ENCODE measurements at places on chromosomes 16 and 17. TPM values are rescaled to one million over a fixed set of nuclear protein-coding genes. Genes with fewer than 3 reads are reported as not detected.

DNA sequence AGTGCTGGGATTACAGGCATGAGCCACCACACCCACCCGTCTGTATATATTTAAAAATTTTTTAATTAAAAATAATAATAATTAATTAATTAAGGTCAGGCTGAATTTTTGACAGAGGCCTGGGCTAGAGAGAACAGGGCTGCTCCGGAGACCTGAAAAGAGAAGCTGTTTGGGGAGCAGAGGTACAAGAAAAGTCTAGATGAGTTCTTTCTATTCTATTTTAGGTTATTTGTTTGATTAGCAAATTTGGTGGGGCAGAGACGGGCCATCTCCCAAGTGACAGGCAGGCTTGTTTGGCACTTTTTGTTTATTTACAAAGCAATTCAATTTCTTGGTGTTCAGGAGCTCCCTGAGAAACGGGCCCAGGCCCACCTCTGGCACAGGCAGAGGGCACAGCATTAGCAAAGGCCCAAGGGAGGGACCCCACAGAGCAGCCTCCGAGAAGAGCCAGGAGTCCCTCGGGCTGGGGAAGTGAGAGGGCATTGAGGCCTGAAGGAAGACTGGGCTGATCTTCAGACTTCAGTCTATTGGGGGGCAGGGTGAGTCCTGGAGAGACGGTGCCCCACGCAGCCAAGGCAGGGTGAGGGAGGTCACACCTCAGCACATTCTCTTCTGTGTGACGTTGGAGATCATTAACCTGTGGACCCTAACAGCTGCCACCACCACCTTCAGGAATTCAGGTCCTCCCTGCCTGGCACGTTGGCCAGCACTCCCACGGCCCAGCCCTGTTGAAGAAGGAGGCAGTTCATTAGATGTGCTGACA is 10.8 kb upstream of the RIPOR1 start:
- no peak overlapping the region for H3K4me3 ChIP-seq
- DNase-seq: no peak
- H3K27me3 ChIP-seq: no peaks in the 10 kb centered on the region
- H3K36me3 ChIP-seq: no peaks in the 10 kb centered on the region
- H3K4me1 ChIP-seq: peaks cover 41% of the 10 kb centered on the region
- H3K27ac ChIP-seq: no peak overlapping the region

DNA sequence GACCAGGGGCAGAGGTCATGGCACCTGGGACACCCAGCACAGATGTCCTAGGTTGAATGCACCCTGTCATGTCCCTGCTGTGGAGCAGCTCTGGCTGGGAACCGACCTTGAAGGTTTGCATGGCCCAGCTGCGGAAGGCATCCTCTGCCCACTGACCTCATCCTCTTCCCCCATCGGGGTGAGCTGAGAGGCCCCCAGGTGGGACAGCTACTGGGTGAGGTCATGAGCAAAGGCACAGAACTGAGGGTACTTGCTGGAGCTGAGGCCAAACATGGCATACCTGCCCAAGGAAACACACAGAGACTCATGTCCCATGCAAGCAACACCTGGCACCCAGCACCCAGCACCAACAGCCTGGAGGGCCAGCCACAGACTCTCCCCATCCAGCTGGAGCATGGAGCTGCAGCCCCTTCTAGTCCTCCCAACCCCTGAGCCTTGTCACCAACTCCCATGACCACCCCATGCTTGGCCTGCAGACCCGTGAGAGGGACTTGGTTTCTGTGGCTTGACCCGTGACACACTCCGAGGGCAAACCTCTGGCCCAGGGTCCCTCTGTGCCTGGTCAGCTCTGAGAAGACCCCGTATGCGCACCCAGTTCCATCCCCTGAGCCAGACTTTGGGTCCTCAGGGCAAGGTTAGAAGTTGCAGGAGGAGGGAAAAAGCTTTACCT is 33.1 kb downstream of the LGALS9 start:
- H3K27me3 ChIP-seq: no peaks in the 10 kb centered on the region
- DNase-seq: no peak
- H3K27ac ChIP-seq: no peak overlapping the region
- H3K36me3 ChIP-seq: no peaks in the 10 kb centered on the region
- no peaks in the 10 kb centered on the region for H3K4me1 ChIP-seq

GRCh38 chr17:36717088-36717487 is 115.7 kb downstream of the MRM1 start:
- H3K27me3 ChIP-seq: peaks cover 10% of the 10 kb centered on the region
- no peak overlapping the region for H3K4me3 ChIP-seq
- H3K4me1 ChIP-seq: peaks cover 13% of the 10 kb centered on the region
- DNase-seq: no peak
- H3K36me3 ChIP-seq: no peaks in the 10 kb centered on the region

DNA sequence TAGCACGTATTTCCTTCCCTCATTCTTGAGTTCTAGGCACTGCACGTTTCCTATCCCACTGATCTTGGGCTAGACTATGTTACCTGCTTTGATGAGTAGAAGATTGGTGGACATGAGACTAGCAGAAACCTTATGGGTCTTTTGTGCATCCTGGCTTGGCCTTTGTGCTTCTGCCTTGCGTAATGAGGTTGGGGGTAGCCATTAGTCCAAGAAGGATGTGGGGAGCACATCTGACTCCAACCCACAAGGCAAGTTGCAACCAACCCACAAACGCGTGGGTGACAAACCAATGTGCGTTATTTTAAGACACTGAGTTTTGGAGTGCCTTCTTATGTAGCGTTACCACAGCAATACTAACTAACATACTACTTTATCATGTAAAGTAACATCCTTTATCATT is 180.4 kb upstream of the IRX5 start:
- DNase-seq: no peak
- H3K4me3 ChIP-seq: no peak overlapping the region
- H3K27me3 ChIP-seq: no peaks in the 10 kb centered on the region
- peaks cover 2% of the 10 kb centered on the region for H3K4me1 ChIP-seq
- H3K36me3 ChIP-seq: no peaks in the 10 kb centered on the region

- peaks cover 12% of the 10 kb centered on the region for H3K36me3 ChIP-seq
- no peak overlapping the region for H3K27ac ChIP-seq
- DNase-seq: no peak
- H3K4me1 ChIP-seq: peaks cover 9% of the 10 kb centered on the region
Observed at GRCh38 chr16:79838496-79839259, 238.1 kb upstream of the MAF start.

- DNase-seq: no peak
- H3K4me3 ChIP-seq: no peak overlapping the region
Observed at GRCh38 chr17:48027322-48027981, 10.1 kb downstream of the COPZ2 start.

DNA sequence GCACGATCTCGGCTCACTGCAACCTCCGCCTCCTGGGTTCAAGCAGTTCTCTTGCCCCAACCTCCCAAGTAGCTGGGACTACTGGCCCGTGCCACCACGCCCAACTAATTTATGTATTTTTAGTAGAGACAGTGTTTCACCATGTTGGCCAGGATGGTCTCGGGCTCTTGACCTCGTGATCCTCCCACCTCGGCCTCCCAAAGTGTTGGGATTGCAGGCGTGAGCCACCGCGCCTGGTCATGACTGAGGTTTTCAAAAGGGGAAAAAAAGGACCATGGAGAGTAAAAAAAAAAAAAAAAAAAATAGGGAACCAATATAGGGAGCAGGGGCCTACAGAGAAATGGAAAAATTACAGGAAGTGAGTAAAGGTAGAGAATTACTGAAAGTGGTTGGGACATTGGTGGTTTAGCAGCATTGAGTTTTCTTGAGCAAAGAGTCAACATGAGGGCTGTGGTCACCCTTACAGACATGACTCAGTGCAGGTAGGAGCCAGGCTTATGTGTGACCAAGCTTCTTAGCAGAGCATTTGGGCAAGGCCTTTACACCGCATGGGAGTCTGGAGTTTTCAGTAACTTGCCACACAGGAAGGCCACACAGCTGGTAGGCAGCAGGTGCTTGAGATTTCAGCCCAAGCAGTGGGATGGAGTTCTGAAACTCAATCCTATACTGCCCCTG is 447.3 kb downstream of the HS3ST3B1 start:
- no peak overlapping the region for H3K27ac ChIP-seq
- peaks cover 3% of the 10 kb centered on the region for H3K4me1 ChIP-seq
- H3K36me3 ChIP-seq: no peaks in the 10 kb centered on the region
- DNase-seq: peak; percentile 41

DNA sequence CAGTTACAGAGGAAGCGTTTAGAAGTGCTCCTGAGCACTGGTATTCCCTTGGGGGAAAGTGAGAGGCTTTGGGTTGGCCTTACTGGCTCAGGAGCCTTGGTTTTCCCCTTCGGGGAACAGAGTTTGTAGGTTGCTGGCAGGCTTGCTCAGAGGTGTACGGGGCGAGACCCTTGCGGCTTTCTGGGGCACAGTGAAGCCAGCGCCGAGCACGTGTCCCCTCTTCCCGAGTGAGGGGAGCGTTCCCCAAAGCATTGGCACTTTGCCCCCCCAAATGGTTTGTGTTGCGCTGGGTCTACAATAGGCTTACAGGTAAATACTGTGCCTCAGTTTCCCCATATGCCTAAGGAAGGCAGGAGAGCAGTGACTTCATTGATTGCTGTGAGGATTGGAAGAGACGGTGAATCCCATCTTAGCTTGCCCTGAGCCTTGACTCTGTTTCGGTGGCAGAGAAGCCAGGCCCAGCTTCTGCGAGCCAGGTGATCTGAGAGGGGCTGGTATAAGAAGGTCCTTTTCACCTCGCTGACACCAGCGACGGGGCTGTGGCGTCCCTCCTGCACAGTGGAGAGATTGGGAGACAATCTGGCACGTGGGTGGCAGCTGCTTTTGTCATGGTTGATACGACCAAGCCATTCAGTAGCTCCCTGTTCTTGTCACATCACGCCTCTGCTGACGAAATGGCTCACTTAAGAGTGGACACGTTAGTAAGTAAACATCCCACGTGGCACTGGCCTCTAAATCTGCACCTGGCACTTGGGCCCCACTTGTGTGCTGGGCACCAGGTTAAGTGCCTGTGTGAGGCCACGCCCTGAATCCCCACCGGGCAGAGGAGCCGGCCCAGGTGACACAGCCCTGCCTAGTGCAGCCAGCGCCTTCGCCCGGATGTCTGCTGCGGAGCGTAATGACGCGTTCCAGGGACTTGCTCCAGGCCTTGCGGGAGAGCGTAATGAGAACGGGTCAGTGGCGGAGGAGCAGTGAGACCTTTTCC is 55.0 kb downstream of the MEAK7 start:
- no peaks in the 10 kb centered on the region for H3K4me1 ChIP-seq
- no peak overlapping the region for H3K27ac ChIP-seq
- DNase-seq: no peak
- no peaks in the 10 kb centered on the region for H3K36me3 ChIP-seq
- H3K4me3 ChIP-seq: no peak overlapping the region
- peaks cover 12% of the 10 kb centered on the region for H3K27me3 ChIP-seq

- H3K4me3 ChIP-seq: no peak overlapping the region
- DNase-seq: no peak
- no peak overlapping the region for H3K27ac ChIP-seq
- H3K36me3 ChIP-seq: no peaks in the 10 kb centered on the region
- H3K4me1 ChIP-seq: no peaks in the 10 kb centered on the region
Observed at GRCh38 chr16:58960484-58960883, 226.4 kb upstream of the GOT2 start.

DNA sequence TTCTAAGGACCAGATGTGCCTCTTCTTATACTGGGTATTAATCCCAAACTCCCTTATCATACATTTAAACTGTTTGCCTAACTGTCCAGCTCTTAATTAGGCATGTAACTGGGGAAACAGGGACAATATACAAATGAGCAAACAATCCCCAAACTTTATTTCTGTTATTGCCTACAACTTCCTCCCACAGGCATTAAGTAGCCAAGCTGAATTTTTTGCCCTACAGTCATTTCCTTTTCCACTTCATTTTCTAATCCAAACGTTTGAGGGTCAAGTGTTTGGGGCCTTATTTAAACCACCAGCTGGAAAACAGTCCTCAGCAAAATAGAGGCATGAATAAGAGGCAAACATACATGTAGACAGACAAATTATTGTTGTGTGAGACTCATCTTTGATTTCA is 77.4 kb upstream of the CCL2 start:
- H3K27ac ChIP-seq: no peak overlapping the region
- H3K4me3 ChIP-seq: no peak overlapping the region
- peaks cover 4% of the 10 kb centered on the region for H3K4me1 ChIP-seq
- no peak for DNase-seq
- peaks cover 50% of the 10 kb centered on the region for H3K27me3 ChIP-seq

DNA sequence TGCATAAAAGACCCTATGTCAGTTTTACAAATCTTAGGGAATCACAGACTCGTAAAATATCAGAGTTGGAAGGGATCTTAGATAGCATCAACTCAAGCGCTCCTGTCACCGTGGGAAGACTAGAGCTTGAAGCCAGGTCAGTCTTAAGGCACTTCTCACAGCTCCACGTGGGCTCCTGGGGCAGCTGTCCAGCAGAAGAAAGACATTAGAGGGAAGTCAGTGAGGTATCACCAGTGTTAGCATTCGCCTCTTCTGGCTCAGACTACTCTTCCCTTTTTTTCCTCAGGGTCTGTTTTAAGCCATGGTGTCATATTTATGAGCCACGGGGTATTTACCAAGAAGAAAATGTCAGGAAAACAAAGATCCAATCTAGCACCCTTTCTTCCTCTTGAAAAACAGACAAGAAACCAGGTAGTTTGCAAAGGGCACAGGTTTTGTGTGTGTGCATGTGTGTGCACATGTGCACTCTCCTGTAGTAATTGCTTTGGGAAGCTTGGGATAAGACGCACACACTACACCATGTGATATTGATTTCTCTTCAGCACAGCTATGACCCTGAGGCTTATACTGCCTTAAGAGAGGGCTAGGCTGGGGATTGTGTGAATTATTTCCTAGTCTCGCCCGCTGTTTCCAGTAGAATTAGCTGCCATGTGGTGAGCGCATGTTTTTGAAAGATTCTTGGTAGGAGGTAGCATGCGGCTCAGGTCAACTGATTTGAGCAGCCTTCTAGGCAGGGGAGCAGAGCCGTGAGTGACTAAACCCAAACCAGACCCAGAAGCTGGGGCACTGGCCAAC is 61.0 kb upstream of the ELAC2 start:
- no peak for DNase-seq
- no peaks in the 10 kb centered on the region for H3K27me3 ChIP-seq
- H3K4me1 ChIP-seq: no peaks in the 10 kb centered on the region
- no peak overlapping the region for H3K4me3 ChIP-seq
- no peaks in the 10 kb centered on the region for H3K36me3 ChIP-seq

- peaks cover 9% of the 10 kb centered on the region for H3K27me3 ChIP-seq
- H3K36me3 ChIP-seq: no peaks in the 10 kb centered on the region
- H3K4me3 ChIP-seq: no peak overlapping the region
- no peak for DNase-seq
- H3K4me1 ChIP-seq: no peaks in the 10 kb centered on the region
Observed at GRCh38 chr17:8698162-8698971, 46.3 kb downstream of the CCDC42 start.

DNA sequence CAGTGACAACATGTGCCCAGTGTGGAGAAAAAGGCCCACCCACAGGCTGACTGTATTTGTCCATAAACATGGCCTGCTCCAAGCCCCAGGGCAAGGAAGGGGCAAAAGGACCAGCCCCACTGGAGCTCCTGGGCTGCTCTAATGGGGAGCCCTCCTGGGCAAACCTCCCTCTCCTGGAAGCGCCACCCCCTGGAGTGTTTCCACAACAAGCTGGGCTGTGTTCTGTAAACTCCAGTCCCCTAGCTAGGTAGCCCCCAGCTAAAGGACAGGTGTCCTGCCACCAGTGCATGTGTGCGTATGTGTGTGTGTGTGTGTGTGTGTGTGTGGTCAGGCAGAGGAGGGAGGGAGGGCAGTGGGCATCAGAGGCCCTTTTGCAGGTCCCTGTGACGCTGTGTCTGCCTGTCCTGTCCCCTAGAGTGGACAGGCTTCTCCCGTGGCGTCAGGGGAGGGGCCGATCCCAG is 11.3 kb upstream of the STAC2 start:
- peaks cover 7% of the 10 kb centered on the region for H3K27me3 ChIP-seq
- no peak overlapping the region for H3K27ac ChIP-seq
- DNase-seq: no peak
- no peak overlapping the region for H3K4me3 ChIP-seq

The TMEM100 gene
- not detected for total RNA-seq

The MIEN1 gene
- total RNA-seq: 46.8 TPM

The SLC2A4 gene
- total RNA-seq: not detected

All from activated CD8-positive, alpha-beta memory T cell treated with anti-CD3 and anti-CD28 coated beads, Interleukin-2, amount 10 ng/mL, durations not matched to agents 7 days and 5 days (primary cell).